ENCODE measurements at places on chromosomes 12 and 14.

DNA sequence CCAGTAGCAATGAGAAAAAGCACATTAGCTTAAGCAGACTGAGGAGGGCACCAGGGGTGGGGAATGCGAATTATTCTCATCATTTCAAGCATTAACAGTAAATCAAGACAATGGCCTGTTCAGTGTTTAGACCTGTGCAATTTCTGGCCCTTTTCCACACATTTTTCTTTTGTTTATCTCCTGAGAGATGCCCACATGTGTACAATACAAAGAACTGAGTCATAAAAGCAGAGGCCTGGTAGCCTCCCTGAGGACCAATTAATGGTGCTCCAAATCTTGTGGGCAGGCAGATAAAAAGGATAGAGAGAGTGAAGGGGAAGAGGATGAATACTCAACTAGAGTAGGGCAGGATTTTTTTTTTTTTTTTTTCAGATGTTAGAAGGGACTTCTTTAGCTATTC is 480.8 kb downstream of the RERGL start:
- DNase-seq: no peak

- DNase-seq: no peak
These were observed 1057.5 kb downstream of the LRFN5 start for GRCh38 chr14:42664190-42664589.

GRCh38 chr12:7107636-7108002 is 1.4 kb downstream of the C1RL start:
- no peak for DNase-seq

- DNase-seq: no peak
These were observed 51.3 kb downstream of the SH2B3 start for GRCh38 chr12:111457071-111457470.
